ENCODE measurements at places on chromosomes 4 and X.
A peak's percentile ranks its signal among the peaks of the same experiment; 100 is the strongest.

DNA sequence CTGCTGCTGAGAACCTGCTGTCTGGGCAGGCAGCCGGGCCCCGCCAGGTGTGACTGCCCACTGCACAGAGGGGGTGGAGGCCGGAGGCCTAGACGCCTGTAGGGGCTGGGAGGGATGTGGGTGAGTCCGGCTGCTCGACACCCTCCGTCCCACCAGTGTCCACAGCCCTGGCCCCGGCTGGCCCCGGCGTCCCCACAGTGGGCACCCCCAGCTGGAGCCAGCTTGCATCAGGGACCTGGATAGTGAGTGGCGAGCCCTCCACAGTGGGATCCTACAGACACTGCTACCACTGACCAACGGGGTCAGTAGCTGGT lies 34.7 kb upstream of the SPON2 start:
- H3K27ac ChIP-seq: no peak overlapping the region
- no peaks in the 10 kb centered on the region for H3K27me3 ChIP-seq
- H3K36me3 ChIP-seq: peaks cover 10% of the 10 kb centered on the region
- no peak for ATAC-seq
- peaks cover 11% of the 10 kb centered on the region for H3K4me1 ChIP-seq
- H3K4me3 ChIP-seq: no peak overlapping the region

DNA sequence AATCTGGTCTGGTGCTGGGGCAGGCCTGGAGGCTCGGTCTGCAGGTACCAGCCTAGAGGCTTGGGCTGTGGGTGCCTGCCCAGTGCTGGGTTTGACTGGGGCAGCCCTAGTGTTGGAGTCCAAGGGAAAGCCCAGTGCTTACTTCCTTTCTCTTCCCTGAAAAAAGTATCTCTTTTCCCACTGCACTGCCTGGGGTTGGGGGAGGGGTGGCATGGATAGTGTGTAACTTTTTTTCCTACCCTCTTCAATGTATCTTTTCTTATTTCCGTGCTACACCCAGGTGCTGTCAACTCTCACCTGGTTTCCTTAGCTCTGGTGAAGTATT lies 21.6 kb downstream of the KANTR start:
- no peaks in the 10 kb centered on the region for H3K27me3 ChIP-seq
- no peak for ATAC-seq
- H3K27ac ChIP-seq: no peak overlapping the region
- H3K36me3 ChIP-seq: peaks cover 9% of the 10 kb centered on the region
- H3K4me1 ChIP-seq: no peaks in the 10 kb centered on the region

GRCh38 chrX:119647089-119647488 lies 40.9 kb upstream of the NKRF start:
- H3K4me3 ChIP-seq: peak overlapping the region; percentile 72
- ATAC-seq: no peak
- H3K27me3 ChIP-seq: no peaks in the 10 kb centered on the region
- peak overlapping the region; percentile 93 for H3K27ac ChIP-seq
- peaks cover 14% of the 10 kb centered on the region for H3K4me1 ChIP-seq

DNA sequence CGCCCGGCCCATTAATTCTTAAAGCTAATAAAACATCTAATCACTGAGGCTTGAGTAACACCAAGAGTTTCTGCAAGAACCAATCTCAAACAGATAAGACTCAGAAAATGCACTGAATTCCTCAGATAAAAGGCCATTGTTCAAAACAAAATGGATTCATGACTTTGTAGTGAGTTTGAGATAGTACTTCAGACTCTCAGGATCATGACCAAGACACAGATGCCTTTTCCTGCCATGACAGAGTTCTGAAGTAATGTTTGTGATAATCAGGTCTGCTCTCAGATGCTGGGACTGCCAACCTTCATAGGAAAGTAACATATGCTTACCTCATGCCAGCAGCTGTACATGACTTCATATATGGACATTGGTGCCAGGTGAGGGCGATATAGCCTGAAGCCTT lies 54.6 kb downstream of the NIPAL1 start:
- no peaks in the 10 kb centered on the region for H3K27me3 ChIP-seq
- H3K36me3 ChIP-seq: peaks cover 86% of the 10 kb centered on the region
- H3K27ac ChIP-seq: no peak overlapping the region
- no peak overlapping the region for H3K4me3 ChIP-seq
- ATAC-seq: no peak
- no peaks in the 10 kb centered on the region for H3K4me1 ChIP-seq

- peaks cover 77% of the 10 kb centered on the region for H3K36me3 ChIP-seq
- no peak overlapping the region for H3K27ac ChIP-seq
- H3K27me3 ChIP-seq: no peaks in the 10 kb centered on the region
- ATAC-seq: no peak
- H3K4me1 ChIP-seq: peaks cover 3% of the 10 kb centered on the region
Observed at GRCh38 chrX:1601768-1602085, 10.3 kb downstream of the AKAP17A start.

DNA sequence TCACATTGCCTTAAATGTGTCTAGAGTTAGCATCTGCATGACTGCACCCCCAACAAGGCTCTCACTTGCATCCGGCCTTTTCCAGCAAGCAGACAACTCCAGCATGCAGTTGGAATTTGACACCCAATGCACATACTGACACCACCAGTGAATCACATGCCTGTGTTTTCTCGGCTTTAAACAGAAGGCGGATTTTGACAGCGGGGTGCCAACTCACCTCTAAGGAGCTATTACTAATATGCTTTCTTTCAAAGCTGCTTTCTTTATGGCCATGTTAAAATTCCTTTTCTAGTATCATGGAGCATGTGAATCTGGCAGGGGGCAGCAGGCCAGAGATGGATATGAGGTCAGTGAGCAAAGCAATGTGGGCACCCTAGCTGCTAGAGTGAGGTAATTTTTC lies 78.0 kb upstream of the CLNK start:
- no peak overlapping the region for H3K27ac ChIP-seq
- H3K36me3 ChIP-seq: no peaks in the 10 kb centered on the region

DNA sequence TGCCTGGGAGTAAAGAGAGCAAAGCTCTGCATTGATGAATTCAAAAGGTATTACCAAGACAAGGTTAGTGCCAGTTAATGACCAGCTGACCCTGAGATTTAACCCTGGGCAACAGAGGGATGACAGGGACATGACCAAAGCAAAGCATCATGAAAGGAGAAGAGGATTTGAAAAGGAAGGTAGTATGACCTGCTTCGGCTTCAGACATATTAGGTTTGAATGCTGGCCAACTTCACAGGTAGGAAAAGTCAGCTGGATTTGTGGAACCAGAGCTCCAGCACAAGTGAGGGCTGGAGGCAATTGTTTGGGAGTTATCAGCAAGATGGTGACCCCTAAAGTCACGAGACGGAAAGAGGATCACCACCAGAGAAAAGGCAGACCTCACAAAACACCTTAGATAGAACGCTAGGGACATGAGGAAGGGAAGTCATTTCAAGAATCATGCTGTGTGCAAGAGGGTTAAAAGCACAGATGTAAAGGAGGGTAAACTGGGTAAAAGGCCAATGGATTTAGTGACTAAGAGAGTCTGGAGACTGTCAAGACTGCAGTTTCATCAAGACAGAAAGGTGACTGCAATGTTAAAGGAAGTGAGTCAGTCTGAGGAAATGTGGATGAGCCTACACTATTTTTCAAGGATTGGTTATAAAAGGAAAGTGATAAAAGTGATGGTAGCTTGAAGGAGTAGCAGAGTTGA lies 45.6 kb downstream of the SH3RF1 start:
- H3K4me1 ChIP-seq: no peaks in the 10 kb centered on the region
- H3K36me3 ChIP-seq: no peaks in the 10 kb centered on the region
- H3K27me3 ChIP-seq: peaks cover 2% of the 10 kb centered on the region
- H3K4me3 ChIP-seq: no peak overlapping the region
- peak; percentile 90 for ATAC-seq

DNA sequence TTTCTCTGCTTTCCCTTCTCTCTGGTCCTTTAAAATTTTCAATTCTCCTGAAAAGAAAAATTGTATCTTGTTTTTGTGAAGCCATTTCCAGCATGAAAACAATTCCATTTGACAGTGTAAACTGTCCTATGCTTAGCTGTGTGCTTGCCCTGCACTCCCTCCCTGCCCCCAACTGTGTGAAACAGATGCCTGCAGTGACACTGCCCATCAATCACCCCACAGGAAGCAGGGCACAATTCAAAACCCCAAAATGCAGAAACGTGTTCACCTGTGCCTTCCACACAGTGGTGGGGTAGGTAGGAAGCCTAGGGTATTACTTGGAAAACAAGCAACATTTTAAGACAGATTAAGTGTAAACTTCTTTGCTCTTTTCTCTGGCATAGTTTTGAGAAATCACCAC lies 6.2 kb upstream of the FHDC1 start:
- no peaks in the 10 kb centered on the region for H3K4me1 ChIP-seq
- no peaks in the 10 kb centered on the region for H3K36me3 ChIP-seq
- H3K27me3 ChIP-seq: peaks cover 39% of the 10 kb centered on the region
- ATAC-seq: no peak
- no peak overlapping the region for H3K4me3 ChIP-seq

- H3K4me1 ChIP-seq: no peaks in the 10 kb centered on the region
- peak; percentile 58 for ATAC-seq
- H3K4me3 ChIP-seq: no peak overlapping the region
- no peak overlapping the region for H3K27ac ChIP-seq
- H3K27me3 ChIP-seq: peaks cover 9% of the 10 kb centered on the region
Observed at GRCh38 chr4:72319601-72320021, 249.4 kb downstream of the ADAMTS3 start.

DNA sequence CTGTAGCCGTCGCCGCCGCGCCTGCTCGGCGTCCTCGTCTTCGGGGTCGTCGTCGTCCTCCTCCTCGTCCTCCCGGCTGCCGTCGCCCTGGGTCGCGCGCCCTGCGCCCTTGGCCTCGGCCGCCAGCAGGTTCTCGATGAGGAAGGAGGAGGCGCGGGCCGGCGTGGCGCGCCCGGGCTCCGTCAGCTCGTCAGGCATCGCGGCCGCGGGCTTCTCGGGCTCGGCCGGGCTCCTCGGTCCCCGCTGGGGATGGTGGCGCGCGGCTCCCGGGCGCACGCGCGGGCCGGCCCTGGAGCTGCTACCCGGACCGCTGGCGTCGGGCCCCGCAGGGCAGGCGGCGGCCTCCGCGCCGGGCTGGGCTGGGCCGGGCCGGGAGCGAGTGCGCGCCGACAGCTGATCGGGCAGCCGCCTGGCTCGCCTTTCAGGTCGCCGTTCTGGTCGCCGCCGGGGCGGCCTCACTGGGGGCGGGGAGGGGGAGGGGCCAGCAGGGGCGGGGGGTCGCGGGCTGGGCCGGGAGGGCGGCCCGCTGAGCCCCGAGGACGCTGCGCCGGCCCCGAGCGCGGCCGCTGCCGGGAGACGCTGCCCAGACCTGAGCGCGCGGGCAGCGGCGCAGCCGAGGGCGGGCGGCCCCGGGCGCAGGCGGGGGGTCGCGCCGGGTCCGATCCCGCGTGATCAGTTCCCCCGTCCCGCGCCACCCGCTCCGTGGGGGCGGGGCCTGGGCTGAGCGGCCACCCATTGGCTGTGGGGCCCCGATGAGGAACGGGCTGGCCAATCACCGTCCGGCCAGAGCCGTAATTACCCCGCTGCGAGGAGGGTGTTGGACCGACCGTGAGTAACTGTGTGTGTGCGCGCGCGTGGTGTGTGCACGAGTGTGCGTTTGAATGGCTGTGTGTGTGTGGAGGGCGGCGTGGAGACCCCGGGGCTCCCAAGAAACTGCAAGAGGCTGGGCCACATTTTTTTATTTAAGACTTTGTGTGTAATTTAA lies at the start of gene HMX1:
TSS of gene HMX1 (minus strand) at position 423 of the 985 bp plus-strand sequence. CDS start at position 198, 225 bp downstream.
- H3K4me3 ChIP-seq: no peak within 1 kb of the TSS
- H3K36me3 ChIP-seq: no peaks in the 10 kb centered on the region
- H3K27me3 ChIP-seq: peaks cover 46% of the 10 kb centered on the region
- no peak for ATAC-seq
